GM23248 (cell line): ENCODE measurements at places on chromosomes 6 and 20. TPM values are rescaled to one million over a fixed set of nuclear protein-coding genes. Genes with fewer than 3 reads are reported as not detected.

GRCh38 chr6:89859744-89860143, 30.1 kb downstream of the CASP8AP2 start:
- no peak overlapping the region for H3K4me3 ChIP-seq
- no peak overlapping the region for H3K27ac ChIP-seq
- peaks cover 53% of the 10 kb centered on the region for H3K36me3 ChIP-seq
- H3K4me1 ChIP-seq, result no peaks in the 10 kb centered on the region
- DNase-seq, result no peak

DNA sequence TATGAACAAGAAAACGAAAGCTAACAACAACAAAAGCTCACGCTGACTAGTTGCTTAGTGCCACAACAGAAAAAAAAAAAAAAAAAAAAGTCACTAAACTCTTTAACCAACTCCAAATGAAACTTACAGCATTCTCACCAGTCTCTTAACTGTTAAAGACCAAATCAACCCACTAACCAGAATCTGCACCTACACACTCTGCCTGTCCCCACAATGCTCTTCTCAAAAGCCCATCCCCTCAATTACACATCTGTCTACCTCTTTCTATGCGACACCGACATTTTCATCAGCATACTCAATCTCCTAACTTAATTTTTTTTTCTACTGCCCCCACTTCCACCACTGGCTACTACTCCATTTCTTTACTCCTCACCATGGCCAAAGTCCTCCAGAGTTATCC, 34.3 kb downstream of the NOL7 start:
- no peaks in the 10 kb centered on the region for H3K27me3 ChIP-seq
- no peak for DNase-seq
- H3K4me1 ChIP-seq, result no peaks in the 10 kb centered on the region
- H3K27ac ChIP-seq, result no peak overlapping the region
- H3K36me3 ChIP-seq, result peaks cover 11% of the 10 kb centered on the region
- no peak overlapping the region for H3K4me3 ChIP-seq

DNA sequence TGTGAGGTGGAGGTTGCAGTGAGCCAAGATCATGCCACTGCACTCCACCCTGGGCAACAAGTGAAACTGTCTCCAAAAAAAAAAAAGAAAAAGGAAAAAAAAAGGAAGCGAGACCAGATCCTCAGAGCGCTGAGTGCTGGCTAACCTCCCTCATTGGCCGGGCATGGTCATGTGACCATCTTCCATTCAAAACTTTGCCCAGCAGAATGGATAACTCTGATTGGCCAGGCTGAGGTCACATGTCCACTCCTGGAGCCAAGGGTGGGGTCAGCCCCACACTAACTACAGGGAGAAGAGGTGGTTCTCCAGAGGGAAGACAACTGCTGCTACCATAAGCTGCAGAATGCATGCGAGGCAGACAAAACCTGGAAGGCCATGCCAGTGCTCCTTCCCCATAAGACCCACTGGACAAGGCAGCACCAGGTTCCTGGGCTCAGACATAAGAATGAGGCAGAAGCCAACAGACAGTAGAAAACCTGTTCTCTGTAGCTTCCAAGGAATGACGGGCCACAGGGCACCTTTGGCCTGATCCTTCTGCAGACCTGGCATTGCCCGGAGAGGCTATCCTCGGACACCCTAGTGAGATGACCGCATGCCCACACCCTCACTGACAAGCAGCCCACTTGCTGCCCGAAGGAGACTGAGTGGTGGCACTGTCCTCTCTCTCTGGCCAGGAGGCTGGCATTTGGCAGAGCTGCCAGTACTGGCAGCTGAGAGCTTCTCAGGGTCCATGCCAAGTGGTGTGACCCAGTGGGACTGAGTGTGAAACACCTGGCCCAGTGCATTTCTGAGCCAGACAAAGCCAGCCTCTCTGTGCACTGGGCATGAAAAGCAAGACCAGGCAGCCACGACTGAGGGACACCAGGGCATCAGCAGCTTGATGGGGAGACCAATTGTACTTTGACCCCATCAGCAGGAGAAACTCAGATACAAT, 311.9 kb upstream of the SULF2 start:
- no peak for DNase-seq
- no peak overlapping the region for H3K4me3 ChIP-seq
- H3K27me3 ChIP-seq, result no peaks in the 10 kb centered on the region
- no peaks in the 10 kb centered on the region for H3K4me1 ChIP-seq
- no peak overlapping the region for H3K27ac ChIP-seq

DNA sequence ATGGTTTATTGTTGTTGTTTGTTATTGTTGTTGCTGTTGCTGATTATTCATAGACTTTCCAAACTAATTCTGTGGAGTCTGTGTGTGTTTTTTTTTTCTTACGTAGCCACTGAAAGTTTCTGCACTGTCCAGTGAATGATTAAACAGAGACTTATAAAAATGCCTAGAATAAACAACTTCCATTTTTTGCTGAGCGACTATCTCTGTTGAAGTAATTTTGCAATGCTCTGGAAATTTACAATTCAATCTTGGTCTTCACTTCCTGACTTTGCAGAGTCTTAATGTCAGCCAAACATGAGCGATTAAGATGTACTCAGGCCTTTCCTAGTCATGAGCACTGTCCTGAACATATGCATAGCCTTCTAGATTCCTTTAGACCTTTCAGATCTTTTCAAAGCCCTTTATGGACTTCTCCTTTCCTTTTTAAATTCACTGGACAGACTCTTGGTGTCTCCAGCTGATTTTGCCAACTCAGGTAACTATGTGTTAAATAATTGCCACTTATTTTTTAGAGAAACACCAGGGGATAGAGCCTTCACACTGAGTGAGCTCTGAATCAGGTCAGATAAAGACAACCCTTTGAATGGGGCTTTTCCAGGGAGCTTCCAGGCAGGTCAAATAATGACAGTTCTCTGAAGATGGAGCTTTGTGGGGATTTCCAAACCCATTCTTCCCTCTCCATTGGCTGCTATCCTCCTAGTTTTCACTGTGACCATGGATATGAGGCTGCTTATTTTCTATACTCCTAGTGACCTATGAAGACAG, 622.8 kb upstream of the EPHA7 start:
- H3K4me3 ChIP-seq, result no peak overlapping the region
- no peak for DNase-seq
- H3K4me1 ChIP-seq, result no peaks in the 10 kb centered on the region
- H3K36me3 ChIP-seq, result no peaks in the 10 kb centered on the region
- no peaks in the 10 kb centered on the region for H3K27me3 ChIP-seq

- no peaks in the 10 kb centered on the region for H3K27me3 ChIP-seq
- H3K27ac ChIP-seq, result no peak overlapping the region
- no peaks in the 10 kb centered on the region for H3K36me3 ChIP-seq
- peaks cover 20% of the 10 kb centered on the region for H3K4me1 ChIP-seq
- DNase-seq, result no peak
Measured at GRCh38 chr6:32963866-32964265, 4.5 kb upstream of the BRD2 start.

Gene ESR1
- total RNA-seq, result 0.13 TPM in 1 of 2 replicates, not detected in the other
